ENCODE measurements at places on chromosomes 1 and 21.

- DNase-seq: no peak
These were observed 7.0 kb downstream of the EGLN1 start for GRCh38 chr1:231415018-231415583.

GRCh38 chr1:17236779-17237560 is 11.9 kb upstream of the PADI3 start:
- peak; percentile 96 for DNase-seq

DNA sequence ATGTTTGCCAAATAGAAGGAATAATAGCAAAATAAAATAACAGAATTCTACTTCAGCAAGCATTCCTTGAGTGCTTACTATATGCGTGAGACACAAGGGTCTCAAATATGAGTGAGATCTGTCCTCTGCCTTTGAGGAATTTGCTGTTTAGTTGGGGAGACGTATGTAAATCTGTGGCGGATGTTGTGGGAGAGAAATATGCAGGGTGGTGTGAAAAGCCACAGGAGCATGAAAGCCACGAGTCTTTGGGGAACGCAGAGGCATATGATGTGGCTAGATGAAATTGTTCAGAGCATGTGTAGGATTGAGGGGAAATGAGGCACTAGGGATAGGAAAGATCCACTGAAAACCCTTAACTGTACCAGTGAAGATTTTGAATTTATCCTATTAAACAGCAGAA is 244.4 kb downstream of the PBX1 start:
- no peak for DNase-seq

DNA sequence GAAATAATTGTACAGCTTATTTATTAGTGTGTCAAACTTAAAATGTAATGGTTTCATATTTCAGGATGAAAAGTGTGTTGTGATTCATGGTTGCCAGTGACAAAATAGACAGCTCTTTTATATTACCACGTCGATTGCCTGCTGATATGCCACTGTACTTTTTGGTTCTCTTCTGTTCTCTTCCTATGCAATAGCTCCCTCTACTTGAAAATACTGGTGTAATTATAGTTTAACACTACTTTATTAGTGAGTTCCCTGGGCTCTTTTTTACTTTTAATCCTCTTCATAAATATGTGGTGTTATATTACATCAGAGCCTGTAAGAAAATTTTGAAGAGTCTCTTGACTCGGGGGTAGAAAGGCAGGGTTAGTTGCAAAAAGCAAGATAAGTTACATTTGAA is 111.3 kb downstream of the PATJ start:
- DNase-seq: peak; percentile 27

DNA sequence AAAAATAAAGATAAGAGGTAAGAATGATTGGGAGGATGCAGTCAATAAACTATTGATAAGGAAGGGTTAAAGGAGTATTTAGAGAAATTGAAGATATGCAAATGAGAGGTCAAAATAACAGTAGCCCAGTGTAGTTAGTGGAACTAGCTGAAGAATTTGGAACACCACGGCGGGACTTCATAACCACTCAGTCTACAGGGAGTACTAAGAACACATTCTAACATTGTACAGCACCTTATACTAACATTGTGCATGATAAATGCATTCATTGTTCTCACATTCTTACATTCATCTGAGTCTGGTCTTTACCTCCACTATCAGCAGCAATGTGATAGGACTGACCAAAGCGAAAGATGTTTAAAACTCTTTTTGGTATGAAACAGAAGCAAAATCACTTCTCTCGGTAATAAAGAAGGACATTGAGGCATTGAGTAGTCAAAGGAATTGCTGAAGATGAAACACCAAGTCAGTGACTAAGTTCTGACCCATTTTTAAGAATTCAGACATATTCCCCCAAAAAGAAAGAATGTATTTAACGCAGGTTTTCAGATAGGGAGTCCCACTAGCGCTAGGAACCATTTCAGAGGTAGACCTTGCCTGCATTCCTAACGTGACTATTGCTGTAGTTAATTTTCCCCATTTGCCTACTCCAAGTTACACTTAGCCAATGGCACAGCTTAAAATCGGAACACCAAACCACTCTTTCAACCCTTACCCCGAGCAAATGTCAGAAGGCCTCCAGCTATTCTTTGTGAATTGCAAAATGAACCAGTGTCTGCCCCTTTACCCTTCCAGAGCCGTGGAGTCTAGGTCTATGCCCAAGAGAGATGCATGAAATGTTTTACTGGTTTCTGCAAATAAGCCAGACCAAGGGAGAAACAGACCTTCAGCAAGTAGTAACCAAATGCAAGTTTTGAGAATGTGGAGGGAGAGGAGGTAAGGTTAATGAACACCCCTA is 108.8 kb upstream of the IRF2BP2 start:
- no peak for DNase-seq

DNA sequence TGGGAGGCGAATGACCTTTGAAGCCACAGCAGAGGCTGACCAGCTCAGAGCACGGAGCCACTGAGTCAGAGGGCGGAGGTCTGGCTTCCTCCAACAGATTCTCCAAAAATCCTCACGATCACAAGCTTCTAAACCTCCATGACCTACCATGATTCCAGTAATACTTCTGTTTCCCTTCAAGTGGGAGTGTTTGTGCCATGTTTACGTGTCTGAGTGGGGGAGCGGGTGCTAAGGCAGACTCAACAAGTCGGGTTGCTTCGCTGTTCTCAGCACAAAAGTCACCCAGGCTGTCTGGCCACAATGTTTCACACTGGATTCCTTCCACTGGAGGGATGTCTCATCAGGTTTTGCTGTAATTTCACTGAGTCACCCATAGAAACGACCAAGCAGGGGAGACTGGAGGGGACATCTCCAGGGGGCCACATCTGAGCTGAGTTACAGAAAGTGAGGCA is 86.2 kb downstream of the SLC66A1 start:
- DNase-seq: peak; percentile 75

DNA sequence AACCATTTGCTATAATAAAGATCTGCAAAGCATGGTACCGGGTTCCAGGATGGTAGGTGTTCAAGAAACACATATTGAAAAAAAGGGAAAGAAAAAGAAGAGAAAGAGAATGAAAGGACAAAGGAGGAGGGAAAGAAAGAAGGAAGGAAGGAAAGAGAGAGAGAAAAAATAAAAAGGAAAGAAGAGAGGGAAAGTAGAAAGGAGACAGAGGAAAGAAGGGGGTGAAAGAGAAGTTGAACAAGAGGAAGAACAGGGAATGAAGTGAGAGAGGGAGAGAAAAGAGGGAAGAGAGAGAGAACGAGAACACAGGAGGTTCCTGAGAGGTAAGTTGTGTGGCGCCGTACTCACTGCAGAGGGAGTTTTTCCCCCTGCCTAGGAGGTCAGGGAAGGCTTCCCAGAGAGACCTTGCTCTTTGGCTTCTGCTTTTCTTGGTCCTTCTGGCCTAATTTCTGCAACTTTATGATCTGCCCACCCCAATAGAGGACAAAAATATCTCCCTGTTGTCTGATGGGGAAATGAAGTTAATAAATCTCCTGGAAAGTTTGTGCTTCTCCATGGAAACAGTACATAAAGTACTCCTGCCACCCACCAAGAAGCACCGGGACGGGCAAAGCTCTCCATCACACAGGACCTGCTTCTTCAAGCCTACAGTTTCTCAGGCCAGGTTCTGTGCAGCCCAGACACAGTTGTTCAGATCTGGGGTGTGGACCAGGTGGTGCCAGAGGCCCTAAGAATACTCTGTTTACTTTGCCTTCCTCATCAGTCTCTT is 124.8 kb downstream of the ROR1 start:
- DNase-seq: no peak

DNA sequence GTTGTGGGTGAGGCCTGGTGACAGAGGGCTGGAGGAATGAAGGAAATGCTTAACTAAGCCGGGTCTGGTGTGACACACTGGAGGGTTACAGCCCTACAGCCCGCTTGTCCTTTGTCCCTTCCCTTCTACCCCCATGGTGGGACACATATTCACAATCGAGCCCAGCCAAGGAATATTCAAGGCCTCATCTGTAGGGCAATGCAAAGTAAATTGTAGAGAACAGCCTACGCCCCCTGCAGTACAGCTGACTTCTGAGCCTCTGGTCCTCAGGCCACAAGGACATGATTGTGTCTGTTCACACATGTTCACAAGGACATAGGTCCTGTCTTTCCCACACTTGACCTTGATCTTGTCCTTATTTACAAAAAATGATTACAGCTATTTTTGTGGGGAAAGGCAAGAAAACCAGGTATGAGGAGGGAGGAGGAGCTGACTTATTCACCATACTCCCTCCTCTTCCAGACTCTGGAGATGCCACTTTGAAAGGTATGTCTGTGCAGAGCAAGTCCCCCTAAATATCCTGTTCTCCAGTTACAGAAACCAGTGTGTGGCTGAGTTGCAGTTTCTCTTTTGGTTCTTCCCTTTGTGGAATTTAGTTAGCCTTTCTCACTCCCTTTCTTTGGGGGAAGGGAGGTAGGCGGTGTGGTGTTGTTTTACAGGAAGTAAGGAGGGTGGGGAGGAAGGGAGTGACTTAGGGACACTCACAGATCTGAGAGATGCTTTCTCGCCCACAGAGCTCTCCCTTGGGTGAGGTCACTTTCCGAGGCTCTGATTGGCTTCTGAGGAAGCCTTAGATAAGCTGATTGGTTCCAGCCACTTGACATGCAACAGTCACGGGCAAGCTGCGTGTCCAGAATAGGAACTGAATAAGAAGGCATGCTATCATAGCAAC is 14.6 kb downstream of the POLR3GL start:
- peak; percentile 97 for DNase-seq

DNA sequence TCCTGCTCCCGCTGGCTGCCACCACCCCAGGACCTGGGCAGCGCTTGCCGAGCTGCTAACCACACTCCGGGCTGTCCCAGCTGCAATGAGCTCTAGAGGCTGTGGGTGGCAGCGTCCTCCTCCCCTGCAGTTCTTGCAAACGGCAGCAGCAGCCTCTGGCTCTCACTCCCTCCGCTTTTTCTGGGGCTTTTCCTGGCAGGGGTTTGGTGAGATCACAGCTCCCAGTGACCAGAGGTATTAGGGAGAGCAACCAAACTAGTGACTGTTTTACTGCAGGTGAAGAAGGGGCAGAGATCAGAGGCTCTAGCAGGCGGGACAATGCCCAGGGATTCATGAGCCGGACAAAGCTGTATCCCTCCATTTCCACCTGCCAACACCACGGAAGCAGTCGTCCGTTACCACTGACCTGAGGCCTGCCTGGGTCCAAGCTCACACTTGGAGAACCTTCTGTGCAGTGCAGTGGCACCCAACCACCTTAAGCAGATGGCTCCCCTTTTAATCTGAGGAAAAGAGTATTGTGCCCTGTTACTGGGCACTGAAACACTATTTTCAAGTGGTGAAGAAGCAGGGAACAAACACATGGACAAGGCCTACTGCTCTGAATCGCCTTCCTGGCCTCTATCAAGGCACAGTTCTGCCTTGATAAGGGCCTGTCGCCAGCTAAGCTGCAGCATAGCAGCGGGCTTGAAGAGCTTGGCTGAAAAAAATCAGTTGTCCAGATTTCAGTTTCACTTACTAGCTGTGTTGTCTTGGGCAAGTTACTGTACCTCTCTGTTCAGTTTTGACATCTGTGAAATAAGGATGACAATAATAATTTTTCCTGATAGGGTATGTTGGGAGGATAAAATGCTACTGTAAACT is at the start of gene F5:
Gene F5, minus strand, starts transcription at position 87 of the 861 bp plus-strand sequence. CDS start 95 bp downstream, outside the sequence.
- DNase-seq: peak; percentile 85

DNA sequence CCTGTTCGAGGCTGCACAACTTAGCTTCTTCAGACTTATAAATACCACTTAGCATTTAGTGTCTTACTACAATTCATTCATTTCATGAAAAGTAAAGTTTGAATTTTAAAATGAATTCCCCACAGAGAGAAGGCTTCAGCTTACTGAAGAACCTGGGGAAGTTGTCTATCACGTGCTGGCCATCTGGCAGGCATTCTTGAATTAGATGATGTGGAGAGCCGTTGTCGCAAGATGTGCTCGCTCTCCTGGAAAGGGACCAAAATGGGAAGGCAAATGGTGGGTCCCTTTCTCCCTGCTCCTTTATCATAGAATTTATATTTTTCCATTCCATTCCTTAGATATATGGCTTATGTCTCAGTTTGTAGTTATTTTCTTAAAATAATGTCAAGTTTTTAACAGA is 90.5 kb downstream of the CD247 start:
- DNase-seq: no peak

GRCh38 chr1:210151052-210151672 is 81.4 kb upstream of the SERTAD4 start:
- no peak for DNase-seq

GRCh38 chr1:248696261-248696660 is 6.3 kb downstream of the OR14I1 start:
- DNase-seq: peak; percentile 29

GRCh38 chr1:212977781-212978645 is 27.7 kb downstream of the VASH2 start:
- no peak for DNase-seq

DNA sequence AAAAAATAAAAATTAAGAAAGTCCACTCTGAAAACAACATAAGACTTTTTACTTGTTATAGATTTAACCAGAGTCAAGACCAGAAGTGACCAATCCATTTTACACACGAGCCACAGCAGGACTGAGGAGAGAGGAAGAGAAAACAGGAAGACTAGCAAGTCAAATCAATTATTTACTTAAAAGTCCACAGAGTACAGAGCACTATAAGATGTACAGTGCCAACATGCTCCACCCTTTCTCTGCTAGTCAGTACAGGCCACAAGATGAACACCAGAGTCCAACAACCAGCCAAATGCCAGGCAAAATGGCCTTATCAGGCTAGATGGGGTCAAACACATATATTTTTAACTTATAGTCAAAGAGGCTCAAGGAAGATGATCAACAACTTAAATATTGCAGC is 19.5 kb downstream of the LUZP1 start:
- DNase-seq: peak; percentile 21

- no peak for DNase-seq
These were observed 8.5 kb upstream of the DMBX1 start for GRCh38 chr1:46480959-46481646.

GRCh38 chr1:156052862-156053767 is 483 bp downstream of the UBQLN4 start:
- peak; percentile 64 for DNase-seq

GRCh38 chr1:9715536-9716226 is 64.2 kb downstream of the PIK3CD start:
- DNase-seq: no peak

- DNase-seq: no peak
These were observed 25.3 kb upstream of the SHCBP1L start for GRCh38 chr1:182978151-182978853.

DNA sequence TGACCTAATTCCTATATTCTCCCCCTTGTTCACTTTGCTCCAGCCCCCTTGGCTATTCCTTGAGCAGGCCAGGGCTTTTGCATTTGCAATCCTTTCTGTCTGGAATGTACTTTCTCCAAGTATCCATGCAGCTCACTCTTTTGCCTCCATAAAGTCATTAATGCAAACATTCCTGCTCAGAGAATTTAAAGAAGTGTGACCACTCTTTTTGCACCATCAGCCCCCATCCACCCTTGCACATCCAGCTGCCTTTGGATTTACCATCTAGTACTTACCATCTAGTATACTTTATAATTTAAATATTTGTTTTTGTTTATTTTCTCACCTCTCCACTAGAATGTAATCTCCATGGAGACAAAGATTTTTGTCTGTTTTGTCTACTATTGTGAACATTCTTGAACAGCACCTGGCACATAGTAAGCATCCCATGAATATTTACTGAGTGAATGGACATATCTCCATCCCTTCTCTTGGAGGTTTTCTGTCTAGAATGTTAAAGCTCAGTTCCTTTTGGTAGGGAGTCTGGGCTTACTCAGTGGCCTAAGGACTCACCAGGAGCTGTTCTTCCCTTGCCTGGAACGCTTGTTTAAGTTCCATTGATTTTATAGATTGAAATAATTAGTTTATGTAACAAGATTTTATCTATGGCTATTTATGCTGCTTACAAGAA is 22.6 kb downstream of the SLAMF6 start:
- no peak for DNase-seq

GRCh38 chr1:235818632-235819136 is 48.0 kb downstream of the LYST start:
- no peak for DNase-seq
